ENCODE measurements at places on chromosomes 6 and 20. TPM values are rescaled to one million over a fixed set of nuclear protein-coding genes. Genes with fewer than 3 reads are reported as not detected.

DNA sequence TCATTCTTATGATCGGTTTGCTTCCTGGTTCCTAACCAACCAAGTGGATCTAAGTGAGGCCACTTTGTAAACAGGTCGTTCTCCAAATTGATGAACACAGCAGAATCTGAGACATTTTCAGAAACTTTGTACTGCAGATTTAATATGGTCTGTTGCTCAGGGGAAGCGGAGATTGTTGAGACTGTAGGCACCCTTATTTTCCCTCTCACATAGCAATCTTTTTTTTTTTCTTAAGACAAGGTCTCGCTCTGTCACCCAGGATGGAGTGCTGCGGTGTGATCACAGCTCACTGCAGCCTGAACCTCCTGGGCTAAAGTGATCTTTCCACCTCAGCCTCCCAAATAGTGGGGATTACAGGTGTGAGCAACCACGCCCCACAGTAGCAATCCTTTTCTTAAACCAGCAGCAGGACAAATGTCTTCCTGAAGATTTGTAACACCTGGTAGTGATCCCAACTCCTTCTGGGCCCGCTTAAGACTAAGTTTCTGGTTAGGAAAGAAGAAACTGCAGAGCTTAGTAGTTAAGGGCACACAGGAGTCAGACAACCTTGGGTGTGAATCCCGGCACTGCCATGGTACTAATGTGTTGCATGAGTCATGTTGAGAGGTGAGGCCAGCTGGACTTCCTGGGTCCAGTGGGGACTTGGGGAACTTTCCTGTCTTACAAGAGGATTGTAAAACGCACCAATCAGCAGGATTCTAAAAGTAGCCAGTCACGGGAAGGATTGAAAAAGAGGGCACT, 48.4 kb upstream of the EZR start:
- DNase-seq = no peak

- no peak for DNase-seq
Observed at GRCh38 chr6:30964075-30964474, 19.4 kb upstream of the MUC21 start.

DNA sequence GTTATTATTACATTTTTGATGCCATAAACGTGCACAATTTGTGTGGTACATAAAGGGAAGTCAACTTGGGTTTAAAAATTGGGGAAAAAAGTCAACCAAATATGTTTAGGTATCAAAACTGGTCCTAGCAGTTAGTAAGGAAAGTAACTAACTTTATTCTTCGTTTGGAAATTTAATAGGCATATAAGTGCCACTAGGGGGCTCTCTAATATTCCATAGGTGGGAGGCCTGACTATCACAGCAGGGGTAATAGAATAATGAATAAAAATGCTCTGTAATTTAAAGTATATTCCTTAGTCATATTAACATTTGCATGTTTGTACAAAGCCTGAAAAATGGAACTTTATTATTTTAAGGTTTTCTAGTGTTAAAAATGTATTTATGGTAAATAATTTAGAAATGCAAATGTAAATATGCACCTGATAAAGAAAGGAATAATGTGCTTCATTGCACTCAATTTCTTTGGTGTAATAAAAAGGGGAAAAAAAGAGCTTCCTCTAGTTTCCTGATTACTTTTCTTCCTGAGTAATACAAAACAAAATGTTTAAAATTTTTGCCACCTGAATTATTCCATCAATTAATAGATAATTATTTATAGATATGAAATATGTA, 125.7 kb upstream of the HDAC2 start:
- DNase-seq = no peak

- peak; percentile 96 for DNase-seq
Observed at GRCh38 chr6:43702534-43703440, 15.2 kb upstream of the MRPS18A start.

GRCh38 chr6:29790626-29791025, 37.0 kb upstream of the HLA-G start:
- no peak for DNase-seq

DNA sequence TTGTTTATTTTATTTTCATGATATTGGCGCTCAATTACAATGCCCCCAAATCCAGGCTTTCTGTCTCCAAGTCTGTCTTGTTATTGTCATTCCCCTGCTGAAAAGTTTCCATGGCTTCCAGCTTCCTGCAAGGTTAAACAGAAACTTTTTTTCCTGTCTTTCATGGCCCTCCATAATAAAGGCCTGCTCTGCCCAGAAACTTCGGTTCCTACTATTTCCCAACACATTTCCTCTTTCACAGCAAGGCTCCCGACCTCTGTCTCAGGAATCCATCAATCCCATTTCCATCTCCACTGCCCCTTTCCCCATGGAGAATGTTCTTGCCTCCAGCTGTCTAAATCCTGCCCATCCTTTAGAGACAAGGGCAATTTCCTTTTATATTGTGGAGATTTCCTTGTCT, 365.2 kb upstream of the JARID2 start:
- no peak for DNase-seq

DNA sequence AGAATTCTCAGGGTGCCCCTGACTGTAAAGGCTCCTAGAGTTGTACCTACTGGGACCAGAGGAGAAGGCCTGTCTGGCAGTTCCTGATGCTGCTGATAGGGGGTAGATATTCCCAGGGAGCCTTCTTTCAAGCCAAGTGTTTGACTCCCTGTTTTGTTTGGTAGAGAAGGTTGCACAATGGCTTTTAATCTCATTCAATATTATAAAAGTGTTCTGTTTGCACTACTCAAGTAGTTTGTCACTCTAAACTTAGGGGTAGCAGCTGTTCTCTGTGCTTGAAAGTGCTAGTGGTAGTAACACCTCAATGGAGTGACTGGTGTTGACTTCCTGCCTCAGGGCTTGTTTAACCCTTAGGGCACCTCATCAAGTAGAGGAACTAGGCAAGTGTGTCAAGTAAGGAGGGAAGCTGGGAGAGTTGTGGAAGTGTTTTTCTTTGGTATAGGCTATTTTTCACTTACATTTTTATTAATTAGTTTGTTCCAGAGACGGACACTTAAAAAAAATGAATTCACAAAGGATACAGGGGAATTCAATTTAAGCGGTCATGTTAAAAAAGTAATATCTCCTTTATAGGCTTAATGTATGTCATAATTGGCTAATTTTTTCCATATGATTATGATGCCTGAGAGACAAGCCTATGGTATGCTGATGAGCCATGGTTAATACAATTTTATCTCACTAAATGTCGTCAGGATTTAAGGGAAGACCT, 38.1 kb downstream of the BICRAL start:
- DNase-seq = no peak

DNA sequence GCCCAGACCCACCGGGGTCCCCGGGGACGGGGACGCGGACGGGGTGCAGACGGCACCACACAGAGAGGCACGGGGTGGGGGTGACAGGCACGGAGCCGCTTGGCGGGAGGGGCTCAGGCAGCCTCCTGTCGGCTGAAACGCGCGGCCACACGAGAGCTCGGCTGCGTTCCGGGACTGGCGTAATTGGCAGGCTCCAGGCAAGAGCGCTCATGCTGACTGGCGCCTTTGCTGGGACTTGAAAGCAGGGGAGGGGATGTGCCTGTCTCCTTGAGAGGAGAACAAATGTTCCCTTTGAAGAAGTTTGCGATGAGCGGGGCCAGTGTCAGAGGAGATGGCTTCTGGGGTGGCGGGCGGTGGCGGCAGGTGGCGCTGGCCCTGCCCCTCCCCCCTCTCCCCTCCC, 25.8 kb downstream of the BHLHE23 start:
- no peak for DNase-seq

- peak; percentile 91 for DNase-seq
Observed at GRCh38 chr20:36050436-36051317, 82.3 kb downstream of the CNBD2 start.

DNA sequence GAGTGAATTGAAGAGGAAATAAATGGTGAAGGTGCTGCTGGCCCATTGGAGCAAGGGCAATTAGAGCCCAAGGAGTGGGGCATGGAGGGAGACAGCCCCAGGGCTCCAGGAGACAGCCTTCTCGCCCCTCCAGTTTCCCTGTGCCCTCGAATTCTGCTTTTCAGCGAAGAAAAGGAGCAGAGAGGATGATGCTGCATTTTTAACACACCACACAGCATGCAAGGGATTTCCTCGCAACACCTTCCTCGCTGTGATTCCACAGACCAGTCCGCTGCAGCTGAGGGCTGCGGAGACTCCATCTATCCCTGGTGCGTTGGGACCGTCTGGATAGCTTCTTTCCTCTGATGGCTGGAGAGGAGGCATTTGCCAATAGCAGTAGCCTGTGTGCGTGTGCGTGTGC, 41.7 kb downstream of the PTCHD4 start:
- no peak for DNase-seq

DNA sequence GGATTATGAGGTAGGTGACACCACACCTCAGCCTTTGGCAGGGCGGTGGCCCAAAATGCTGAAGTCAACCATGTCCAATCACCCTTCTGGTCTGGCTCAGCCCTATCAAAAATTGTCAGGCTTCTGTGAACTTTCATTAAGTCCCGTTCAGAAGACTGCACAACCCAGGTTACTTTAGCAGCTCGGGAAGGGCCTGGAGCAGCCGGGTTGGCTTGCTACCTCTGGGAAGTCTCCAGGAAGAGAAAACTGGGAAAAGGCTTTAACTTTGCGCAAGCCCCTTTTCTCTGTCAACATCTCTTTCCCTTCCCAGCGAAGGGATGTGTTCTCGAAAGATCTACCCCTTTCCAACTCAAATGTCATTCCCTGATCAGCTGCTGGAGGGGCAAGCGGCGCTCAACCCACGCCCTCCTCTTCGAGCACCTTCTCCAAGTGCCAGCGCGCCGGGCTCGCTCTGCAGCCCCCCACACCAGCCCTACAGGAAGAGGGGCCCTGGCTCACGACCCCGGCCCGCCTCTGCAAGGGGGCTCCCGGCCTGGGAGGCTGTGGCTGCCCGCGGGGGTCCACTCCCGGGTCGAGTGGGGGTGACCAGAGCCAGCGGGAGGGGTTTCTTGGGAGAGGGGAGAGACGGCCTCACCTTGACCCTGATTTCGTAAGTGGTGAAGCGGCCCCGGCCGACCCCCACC, 573 bp downstream of the SNX3 start:
- no peak for DNase-seq

The CD109 gene
- 6.8 TPM for total RNA-seq

The LAMA4 gene
- 103 TPM for total RNA-seq
